Iris pigment epithelial cell (primary cell): ENCODE measurements at places on chromosomes 7 and 10.

DNA sequence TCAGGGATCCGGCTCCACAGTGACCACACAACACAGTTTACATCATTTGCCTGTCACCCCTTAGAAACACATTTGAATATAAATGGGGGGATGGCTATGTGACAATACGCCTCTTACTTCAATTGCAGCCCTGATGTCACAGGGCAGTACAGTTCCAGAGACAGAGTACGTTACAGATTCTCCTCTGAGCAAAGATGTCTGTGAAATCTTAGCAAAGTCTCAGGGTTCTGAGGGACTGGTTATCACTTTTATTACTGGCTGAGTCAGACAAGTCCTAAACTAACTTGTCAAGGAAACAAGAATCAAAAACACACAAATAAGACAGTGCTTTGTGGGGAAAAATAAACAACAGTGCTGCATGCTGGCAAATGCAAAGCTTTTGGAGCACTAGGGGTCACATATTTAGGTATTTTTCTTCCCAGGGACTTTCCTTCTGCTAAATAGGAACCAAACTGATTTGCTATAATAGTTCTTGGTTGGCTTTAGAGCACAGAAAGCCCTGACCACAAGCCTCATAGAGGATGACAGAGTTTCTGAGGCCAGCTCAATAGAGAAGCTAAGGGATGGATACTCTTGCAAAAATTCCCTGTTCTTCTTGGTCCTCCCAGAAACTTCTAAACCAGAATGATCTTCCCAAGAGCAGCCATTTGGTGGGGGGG, 501.6 kb downstream of the GRID1 start:
- DNase-seq = no peak

DNA sequence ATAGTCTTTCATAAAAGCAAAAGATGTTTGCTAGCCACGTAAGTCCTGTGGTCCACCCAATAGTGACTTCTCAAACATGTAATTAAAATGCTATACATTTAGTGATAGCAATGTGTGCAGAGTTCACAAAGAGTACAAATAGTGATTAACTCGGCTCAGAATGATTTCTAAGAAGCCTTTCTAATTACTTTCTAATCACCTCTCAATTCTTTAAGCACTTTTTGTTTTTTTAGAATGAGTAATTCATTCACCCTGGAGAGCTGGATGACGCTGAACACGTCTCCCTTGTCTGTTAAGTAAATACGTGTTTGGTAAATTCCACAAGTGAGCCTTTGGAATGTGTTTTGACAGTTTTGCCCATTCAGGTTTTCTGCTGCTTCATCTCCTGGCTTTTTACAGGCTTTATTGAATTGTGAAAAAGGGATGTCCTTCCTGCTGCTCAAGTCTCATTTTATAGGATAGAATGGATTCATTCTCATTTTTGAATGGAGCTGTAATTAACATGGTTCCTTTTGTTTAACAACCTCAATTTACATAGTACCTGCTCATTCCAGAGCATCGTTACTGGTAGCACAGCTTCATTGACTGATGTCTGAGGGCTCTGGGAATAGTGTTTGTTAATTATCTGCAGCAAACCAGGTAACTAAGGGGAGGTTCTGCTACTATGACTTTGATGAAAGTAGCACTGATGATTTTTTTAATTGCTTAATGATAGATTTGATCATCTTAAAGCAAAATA, 212.1 kb downstream of the VTI1A start:
- DNase-seq = peak; percentile 85

DNA sequence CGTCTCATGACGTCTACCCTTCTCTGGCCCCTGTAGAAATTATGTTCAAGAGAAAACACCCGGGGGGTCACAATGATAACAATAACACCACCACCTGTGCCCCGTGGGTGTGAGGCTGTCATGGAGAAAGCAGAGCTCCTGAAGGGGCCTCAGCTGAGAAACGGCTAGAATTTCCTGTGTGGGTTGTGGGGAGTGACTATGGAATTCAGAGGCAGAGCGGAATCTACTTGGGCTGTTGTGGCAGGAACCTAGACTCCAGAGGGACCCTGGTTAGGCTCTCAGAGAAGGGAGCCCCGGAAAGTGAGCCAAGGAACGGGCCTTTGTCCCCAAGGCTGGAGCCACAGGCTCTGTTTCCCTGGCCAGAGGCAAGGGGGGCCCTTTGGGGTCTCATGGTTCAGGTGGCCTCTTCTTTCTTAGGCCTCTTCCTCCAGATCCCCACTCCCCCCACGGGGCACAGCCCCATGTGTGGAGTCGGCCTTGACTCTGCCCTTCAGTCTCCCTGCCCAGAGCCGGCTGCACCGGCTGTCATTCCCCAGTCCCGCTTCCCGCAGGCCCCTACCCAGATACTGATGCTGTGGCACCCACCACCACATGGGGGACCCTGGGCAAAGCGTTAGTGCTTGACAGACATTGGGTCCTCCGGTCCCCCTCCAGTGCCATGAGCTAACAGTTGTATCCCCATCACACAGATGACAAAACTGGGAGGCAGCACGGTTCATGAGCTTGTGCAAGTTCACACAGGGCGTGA, 6.5 kb upstream of the GIMAP8 start:
- no peak for DNase-seq

GRCh38 chr10:45179691-45180090, 135.7 kb downstream of the OR13A1 start:
- DNase-seq = no peak

- peak; percentile 22 for DNase-seq
Measured at GRCh38 chr10:104614245-104614831, 26.8 kb upstream of the SORCS3 start.

- DNase-seq = no peak
Measured at GRCh38 chr10:51459476-51459875, 239.9 kb downstream of the CSTF2T start.
